Activated CD4-positive, alpha-beta T cell treated with anti-CD3 and anti-CD28 coated beads, Interleukin-2, amount 50 U/mL, for 16 hours (primary cell): ENCODE measurements at places on chromosomes 7 and 10.
A peak's percentile ranks its signal among the peaks of the same experiment; 100 is the strongest.

GRCh38 chr10:3238115-3238871, 65.7 kb upstream of the PITRM1 start:
- no peak for DNase-seq

GRCh38 chr7:87810726-87811125, 65.4 kb downstream of the SLC25A40 start:
- DNase-seq = no peak

GRCh38 chr10:88062798-88063472, 199.5 kb downstream of the PTEN start:
- no peak for DNase-seq

GRCh38 chr7:73387908-73388414, 45.6 kb upstream of the FZD9 start:
- no peak for DNase-seq

DNA sequence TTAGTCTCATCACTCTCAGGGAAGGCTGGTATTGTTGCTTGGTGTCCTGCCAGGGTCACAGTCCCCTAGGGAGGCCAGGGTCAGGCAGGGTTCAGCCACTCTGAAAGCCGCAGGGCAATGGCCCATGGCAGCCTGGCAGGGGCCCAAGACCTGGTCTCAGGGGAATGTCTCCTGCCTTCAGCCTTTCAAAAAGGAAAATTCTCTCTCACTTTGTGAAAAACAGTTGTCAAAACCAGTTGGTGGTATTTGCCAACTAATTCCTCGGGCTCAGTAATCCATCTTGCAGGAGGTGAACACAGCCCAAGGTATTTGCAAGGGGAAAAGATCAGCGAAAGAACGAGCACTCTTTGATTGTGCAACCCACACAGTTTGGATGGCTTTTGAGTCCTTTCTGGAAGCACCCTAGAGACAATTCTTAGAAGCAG, 101.5 kb downstream of the JCAD start:
- DNase-seq = no peak

- DNase-seq = no peak
Measured at GRCh38 chr7:73766556-73767229, 3.4 kb downstream of the CLDN3 start.

- no peak for DNase-seq
Measured at GRCh38 chr10:68727146-68727545, 6.1 kb downstream of the CCAR1 start.

DNA sequence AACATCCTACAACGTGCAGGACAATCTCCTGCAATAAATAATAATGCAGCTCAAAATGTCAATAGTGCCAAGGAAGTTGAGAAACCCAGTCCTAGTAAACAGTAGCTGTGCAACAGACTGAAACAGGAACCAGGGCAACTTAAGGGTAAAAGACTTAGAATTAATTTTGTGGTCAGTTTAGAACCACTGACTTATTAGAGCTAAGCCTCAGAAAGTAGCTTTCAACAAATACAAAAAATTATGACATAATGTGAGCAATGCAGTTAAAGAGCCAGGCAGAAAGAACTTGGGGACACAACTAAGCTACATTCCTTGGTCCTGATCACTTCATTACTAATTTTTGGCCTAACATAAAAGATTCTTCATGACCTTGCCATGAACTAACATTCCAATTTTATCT, 195.4 kb downstream of the MACC1 start:
- DNase-seq = no peak

GRCh38 chr10:112898540-112899390, 51.3 kb upstream of the TCF7L2 start:
- no peak for DNase-seq

- DNase-seq = no peak
Measured at GRCh38 chr7:132436121-132436520, 140.1 kb downstream of the PLXNA4 start.

GRCh38 chr7:33632840-33633525, 272.4 kb upstream of the BMPER start:
- no peak for DNase-seq

GRCh38 chr7:123616223-123616622, 14.6 kb downstream of the ASB15 start:
- no peak for DNase-seq

DNA sequence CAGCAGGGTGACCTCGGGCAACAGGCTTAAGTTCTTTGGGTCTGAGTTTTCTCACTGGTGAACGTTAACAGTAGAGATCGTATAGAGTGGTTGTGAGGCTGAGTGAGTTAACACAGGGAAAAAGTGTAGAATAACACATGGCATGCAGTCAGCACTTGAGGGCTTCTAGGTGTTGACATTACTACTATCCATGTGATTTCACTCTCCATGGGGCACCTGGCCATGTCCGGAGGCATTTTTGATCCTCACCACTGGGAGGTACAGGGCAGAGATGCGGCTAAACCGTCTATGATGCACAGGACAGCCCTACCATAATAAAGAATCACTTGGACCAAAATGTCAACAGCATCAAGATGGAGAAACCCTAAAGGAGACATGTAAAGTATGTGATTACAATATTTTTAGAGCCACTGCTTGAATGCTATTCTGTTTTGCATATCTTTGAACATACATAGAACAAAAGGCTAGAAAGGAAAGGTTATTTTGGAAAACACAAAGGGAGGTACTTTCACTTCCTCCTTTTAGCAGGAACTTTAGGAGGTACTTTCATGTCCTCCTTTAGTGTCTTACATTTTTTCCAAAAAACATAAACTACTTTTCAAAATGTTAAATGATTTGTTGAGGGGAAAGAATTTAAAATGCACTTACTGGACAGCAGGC, 44.3 kb downstream of the NOD1 start:
- DNase-seq = no peak

DNA sequence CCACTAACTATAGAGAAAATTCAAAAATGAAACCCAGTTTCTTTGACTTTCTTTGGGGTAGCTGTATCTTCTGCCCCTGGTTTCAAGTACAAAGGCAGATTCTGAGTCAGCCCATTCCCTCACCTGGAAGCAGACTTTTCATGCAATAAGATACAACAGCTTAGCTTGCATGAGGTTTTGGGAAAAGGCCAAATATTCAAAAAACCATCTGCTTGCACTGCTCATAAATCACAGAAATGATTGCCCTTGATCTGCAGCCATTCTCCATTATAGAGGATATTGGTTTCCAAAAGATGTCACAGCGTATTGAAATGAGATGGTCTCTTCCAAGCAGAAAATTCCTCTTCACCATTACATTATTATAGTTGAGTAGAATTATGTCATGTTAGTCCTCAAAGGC, 354.0 kb downstream of the PHF14 start:
- DNase-seq = no peak

DNA sequence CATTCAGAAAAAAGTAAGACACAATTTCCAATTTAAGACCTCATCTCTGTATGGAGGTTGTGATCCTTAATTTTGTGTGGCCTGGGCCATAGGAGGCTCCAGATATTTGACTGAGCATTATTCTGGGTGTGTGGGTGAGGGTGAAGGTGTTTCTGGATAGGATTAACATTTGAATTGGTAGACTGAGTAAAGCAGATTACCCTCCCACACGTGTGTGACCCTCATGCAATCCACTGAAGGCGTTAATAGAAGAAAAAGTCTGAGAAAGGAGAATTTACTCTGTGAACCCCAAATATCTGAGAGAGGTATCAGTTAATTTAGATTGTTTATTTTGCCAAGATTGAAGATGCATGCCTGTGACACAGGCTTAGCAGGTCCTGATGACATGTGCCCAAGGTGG, 328.0 kb upstream of the POT1 start:
- DNase-seq = no peak

GRCh38 chr10:25180801-25181200, 6.0 kb downstream of the GPR158 start:
- DNase-seq = no peak

DNA sequence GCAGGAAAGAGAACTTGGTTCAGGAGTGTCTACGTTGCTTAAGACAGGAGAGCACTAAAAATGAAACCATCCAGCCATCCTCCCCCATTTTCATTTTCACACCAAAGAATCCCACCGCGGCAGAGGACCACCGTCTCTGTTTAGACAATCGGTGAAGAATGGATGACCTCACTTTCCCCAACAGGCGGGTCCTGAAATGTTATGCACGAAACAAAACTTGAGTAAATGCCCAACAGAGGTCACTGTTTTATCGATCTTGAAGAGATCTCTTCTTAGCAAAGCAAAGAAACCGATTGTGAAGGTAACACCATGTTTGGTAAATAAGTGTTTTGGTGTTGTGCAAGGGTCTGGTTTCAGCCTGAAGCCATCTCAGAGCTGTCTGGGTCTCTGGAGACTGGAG, 1.4 kb upstream of the IL6 start:
- peak; percentile 42 for DNase-seq

DNA sequence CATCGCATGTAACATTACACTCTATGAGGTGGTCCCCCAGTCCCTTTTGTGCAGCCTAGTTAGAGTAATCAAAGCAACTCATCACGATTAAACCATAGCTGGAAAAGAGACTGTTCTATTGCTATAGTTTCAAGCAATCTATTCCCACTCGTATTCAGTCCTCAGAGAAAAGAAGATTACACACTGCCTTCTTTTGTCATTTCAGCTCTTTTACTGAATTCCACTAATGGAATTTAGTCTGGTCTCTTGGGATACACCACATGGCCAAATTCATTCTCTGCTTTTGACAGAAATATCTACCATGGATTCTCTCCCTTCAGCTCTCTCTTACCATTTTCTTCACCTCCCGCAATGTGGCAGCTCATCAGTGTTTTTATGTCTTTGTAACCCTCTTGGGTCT, 108.9 kb upstream of the HDAC9 start:
- DNase-seq = no peak

DNA sequence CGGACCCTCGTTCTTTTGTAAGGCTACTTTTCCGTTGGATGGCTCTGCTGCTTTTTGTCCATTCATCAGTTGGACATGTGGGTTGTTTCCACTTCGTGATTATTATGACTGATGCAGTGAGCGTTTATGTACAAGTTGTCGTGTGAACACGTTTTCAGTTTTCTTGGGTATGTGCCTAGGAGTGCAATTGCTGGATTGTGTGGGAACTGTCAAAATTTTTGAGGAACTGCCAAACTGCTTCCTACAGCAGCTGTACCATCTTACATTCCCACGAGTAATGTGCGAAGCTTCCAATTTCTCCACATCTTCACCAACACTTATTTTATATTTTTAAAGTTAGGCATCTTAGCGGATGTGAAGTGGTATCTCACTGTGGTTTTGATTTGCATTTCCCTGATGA, 10.4 kb downstream of the FKBP6 start:
- DNase-seq = no peak

DNA sequence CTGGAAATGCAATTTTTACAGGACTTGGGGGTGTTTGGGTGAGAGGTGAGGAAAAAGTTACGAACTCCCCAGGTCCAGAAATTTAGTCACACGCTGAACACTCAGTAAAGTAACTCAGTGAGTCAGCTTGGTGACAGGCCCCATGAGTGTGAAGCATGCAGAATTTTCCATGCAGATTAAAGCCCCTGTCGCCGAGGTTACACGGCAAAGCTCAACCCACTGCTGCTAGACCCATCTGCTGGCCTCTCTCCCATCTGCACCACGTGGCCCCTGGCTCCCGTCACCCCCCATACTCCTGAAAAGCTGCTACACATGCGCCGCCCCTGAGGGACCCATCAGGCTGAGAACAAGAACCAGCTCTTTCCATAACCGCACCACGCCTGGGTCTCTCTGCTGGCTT, 7.0 kb upstream of the MMP21 start:
- no peak for DNase-seq

- no peak for DNase-seq
Measured at GRCh38 chr10:16987206-16987621, 142.4 kb downstream of the CUBN start.

DNA sequence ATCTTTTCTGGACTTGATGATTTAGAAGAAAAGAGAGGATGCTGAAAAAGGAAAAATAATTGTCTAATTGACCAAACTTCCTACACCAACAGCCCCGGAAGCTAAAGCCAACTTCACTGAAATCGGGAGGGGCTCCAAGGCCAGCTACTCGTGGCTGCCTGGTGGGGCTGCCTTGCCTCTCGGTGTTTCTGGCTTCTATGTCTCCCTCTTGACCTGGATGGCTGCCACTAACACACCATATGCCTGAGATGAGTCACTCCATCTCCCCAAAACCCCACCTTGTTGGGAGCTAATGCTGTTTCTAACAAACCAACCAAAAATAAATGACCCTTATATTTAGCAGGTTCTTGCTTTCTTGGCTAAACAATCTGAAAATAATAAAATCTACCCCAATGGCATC, 87.6 kb upstream of the AFAP1L2 start:
- no peak for DNase-seq

- no peak for DNase-seq
Measured at GRCh38 chr10:102230861-102231356, 4.8 kb downstream of the ELOVL3 start.

DNA sequence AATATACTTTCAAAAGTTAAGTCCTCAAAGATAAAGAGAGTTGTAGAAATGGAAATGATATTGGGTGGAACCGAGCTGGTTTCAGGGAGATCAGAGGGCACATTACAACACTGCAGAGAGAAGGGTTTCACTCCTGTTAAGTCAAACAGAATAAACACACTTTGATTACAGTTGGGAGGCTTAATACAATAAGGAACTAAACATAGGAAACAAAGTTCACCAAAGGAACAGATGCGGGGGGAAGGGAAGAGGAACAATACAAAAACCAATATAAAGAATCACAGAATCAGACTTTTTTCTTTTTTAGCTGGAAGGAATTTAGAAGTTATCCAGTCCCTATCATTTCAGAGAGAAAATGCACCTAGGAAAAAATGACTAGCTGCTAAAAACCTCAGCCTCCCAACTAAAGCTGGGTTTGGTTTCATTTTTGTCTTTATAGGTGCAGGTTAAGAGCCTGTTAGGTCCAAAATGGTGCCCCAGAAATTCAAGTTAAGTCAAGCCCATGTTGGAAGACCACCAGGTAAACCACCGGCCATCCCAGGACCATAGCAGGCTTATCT, 81.9 kb downstream of the DNMBP start:
- no peak for DNase-seq

DNA sequence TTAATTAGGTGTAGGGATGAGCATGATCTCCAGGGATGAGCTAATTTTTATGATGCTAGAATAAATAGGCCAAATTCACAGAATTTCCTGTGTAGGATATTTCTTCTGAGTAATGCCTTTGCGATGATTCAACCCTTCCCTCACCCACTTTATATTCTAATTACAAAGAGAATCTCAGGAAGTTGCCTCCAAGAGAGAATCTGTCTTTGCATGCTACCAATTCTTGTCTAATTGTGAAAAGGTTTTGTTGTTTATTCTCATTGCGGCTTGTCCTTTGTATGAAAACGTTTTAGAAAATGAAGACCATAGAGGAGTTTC, 6.3 kb downstream of the C7orf57 start:
- DNase-seq = peak; percentile 6

DNA sequence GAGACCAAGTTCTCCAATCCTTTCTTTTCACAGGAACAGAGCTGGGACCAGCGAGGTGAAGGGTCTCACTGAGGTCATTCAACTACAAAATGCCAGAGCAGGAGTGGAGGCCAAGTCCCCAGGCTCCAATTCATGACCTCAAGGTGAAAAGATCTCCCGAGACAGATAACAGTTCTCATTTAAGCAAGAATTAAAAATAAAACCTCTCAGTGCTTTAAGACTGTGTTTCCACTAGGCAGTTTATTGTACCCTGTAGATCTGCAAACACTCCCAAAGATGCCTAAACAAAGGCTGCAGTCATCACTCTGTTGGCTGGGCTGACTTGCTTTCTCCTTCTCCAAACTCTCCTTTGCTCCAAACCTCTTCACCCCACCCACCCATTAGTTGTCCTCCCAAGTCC, 74.8 kb upstream of the CXCL12 start:
- DNase-seq = no peak

- no peak for DNase-seq
Measured at GRCh38 chr7:101399759-101400158, 37.1 kb downstream of the COL26A1 start.

- no peak for DNase-seq
Measured at GRCh38 chr7:44064791-44065430, 456 bp downstream of the PGAM2 start.

- no peak for DNase-seq
Measured at GRCh38 chr10:71782221-71782916, 9.0 kb upstream of the VSIR start.
